ENCODE measurements at places on chromosomes 6 and 20.

DNA sequence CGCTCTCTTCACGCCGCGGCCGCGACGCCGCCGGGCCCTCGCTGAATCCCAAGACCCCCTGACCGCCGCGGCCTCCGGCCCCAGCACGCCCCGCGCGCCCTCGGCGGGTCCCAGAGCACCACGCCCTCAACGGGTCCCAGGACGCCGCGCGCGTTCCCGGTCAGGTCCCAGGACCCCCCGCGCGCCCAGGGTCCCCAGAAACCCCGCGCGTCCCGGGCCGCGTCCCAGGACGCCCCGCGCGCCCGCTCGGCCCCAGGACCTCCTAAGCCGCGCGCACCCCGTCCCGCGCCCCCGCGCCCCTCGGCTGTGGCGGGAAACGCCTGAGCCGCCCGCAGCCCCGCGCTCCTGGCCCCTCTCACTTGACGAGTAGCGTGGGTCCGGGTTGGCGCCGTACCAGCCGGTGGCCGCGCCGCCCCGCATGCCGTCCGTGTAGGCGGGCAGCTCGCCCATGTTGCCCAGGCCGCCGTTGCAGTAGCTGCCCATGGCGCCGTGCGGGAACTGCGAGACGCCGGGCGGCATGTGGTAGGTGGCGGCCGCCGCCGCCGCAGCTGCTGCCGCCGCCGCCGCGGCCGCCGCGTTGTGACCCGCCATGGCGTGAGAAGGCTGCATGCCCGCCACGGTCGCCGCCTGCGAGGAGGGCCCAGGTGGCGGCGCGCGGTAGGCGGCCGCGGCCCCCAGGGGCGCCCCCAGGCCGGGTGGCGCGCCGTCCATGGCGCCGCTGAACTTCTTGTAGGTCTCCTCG is 556 bp downstream of the NKX2-4 start:
- no peak for DNase-seq

- no peak for DNase-seq
Measured at GRCh38 chr6:72841195-72841594, 219.3 kb downstream of the KCNQ5 start.

- no peak for DNase-seq
Measured at GRCh38 chr6:13233106-13233505, 95.2 kb downstream of the TBC1D7 start.

- no peak for DNase-seq
Measured at GRCh38 chr20:33864324-33864963, 53.3 kb downstream of the CHMP4B start.

DNA sequence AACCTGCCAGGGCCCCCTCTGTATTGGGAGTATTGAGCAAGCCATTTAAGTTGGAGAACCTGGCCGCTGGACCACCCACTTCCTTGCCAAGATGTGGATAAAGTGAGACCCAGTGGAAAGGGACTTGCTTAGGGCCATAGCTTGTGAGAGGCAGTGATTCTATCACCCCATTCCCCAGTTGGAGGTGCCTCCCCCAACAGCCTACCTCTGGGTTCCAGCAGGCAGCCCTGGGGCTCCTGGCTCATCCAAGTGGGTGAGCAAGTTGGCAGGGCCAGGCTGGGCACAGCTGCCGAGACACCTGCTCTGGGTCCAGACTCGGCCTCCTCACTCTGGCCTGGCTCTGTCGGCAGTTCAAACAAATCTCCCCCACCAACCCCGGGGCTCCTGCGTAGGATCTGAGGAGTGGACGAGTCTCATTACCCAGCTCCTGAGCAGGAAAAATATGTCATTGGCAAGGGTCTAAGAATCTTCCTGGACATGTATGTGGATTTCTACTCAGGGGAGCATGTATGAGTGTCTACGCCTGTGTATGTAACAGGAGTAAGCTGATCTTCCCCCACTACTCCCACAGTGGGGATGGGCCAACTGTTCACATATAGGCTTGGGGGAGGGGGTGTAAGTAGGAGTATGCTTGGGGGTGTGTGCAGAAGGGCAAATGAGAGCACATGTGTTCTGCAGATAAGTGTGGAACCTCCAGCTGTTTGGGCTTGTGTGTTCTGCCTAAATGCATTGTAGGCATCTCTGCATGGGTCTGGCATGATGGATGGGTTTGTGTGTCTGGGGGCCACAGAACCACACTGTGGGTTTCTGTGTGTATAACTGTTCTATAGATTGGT is 1.9 kb downstream of the ID1 start:
- no peak for DNase-seq

DNA sequence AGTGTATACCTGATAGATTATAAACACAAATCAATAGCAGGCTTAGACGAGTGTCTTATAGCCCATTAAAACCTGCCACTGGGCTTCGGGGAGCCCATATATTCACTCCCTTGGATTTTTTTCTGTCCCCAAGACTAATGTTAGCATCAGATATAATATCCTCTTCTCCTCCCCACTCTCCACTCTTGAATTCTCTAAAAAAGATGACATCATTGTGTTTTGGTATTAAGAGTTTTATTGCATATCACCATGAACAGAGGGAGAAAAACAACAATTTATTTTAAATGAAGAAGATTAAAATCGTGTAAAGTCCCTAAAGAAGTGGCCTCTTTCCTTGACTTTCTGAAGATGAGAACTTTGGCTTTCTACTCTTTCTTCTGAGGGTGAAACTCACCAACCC is 84.4 kb downstream of the MLIP start:
- DNase-seq, result no peak

DNA sequence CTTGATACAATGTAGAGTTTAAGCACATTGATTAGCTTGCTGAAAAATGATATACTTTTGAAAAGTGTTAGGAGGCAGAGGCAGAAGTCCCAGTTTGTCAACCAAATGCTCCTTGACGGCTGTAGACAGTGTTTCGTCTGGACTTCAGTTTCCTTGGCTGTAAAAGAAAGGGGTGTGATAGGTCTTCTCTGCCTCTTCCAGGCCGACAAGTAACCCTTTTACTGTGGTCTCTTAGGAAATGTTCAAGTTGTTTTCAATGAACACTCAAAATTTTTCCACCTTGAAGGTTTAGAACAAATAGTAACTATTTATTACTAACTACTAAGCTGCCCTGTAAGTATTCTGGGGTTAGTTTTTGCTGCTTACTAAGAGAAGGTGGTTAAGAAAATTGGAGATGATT is 122.4 kb downstream of the IRF4 start:
- DNase-seq, result no peak

DNA sequence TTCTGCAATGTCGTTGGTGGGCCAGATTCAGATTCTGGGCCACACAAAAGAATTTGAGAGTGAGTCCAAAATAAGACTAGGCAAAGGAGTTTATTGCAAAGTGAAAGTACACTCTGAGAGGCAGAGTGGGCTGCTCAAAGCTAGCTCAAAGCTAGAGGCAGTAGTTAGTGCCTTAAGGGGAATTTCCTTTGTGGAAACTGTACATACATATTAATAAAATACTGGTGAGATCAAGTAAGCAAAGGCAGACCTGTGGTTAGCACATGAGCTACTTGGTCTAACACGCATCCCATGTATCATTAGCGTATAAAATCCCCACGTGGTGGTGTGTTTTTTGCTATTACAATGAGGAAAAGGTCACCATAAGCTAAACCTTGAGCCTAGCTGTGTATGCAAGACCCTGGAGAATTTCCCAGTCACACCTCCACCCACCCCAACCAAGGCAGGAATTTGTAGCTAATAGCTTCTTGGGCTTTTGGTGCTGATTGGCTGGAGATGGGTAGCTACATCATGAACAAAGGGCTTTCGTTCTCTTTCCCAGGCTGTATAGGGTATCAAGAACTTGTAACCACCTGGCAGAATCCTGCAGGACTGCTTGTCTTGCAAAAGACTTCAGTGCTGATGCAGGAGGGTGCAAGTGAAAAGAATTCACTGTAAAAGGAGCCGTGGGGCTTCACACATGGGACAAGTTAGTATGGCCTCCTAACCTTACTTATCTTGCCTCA is 14.7 kb upstream of the TRIM26 start:
- peak; percentile 40 for DNase-seq

DNA sequence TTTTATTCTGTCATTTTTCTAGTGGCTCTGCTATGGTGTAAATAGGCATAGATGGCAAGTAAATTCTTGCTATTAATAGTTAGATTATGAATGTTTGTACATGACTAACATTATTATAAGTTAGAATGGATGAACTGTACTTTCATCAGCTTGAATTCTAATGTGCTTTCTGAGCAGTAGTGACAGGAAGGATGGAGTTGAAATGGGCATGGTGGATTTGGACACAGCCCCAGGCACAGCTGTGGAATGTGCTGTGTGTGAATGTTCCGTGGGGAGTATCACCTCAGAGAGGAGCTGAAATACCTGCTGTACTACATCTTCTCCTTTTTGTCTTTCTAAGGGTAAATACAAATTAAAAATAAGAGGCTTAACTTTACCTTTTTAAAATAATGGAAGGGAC is 66.8 kb downstream of the FBXO5 start:
- no peak for DNase-seq

DNA sequence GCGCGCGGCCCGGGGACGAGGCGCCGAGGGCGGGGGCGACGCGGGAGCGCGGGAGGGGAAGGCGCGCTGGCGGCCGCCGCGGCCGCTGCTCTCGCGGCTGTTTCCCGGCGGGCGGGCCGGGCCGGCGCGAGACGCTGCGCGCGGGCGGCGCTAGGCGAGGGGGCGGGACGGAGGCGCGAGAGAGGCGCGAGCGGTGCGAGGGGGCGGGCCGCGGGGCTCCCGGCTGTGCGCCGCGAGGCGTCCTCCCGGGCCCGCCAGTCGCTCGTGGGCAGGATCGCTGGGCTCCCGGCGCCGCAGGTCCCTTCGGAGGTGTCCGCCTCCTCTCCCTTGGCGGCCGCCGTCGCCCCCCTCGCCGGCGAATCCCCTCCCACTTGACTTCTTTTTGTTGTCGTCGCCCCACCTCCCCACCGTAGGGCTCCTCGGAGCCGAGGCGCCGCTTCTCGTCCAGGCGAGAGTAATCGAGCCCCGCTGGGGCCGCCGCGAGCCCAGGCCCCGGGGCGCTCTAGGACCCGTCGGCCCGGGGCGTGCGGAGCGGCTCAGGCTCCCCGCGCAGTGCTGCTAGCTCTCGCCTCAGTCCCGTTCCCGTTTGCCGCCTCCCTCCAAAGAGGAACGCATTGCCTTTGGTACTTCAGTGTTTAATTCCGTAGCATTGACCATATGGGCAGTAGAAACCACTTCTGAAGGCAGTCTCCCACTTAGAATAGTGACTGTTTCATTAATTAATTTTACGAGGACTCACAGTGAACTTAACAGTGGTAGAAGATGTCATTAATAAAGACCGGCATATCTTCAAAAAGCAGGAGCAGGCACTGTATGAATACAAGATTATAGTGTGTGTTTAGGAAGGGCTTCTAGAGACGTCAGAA is at the start of gene RANBP9:
Gene RANBP9, minus strand, starts transcription at position 103 of the 866 bp plus-strand sequence. CDS start 330 bp downstream, outside the sequence.
- peak; percentile 85 for DNase-seq

DNA sequence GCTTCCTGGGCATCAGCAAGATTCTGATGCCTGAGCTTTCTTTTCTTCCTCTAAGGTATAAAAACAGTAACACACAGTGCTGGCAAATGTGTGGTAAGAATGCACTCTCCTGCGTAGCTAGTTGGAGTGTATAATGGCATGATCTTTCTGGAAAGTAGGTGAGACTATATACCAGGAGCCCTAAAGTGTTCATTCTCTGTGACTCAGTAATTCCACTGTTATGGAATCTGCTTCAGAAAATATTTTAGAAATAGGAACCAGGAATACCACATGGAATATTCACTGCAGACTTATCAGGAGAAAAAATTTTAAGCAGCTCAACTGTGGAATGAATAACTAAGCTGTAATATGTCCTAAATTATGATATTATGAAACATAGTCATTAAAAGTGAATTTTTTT is 16.9 kb upstream of the CSE1L start:
- no peak for DNase-seq

- DNase-seq, result no peak
Measured at GRCh38 chr6:140897804-140898573, 1234.7 kb upstream of the GJE1 start.

DNA sequence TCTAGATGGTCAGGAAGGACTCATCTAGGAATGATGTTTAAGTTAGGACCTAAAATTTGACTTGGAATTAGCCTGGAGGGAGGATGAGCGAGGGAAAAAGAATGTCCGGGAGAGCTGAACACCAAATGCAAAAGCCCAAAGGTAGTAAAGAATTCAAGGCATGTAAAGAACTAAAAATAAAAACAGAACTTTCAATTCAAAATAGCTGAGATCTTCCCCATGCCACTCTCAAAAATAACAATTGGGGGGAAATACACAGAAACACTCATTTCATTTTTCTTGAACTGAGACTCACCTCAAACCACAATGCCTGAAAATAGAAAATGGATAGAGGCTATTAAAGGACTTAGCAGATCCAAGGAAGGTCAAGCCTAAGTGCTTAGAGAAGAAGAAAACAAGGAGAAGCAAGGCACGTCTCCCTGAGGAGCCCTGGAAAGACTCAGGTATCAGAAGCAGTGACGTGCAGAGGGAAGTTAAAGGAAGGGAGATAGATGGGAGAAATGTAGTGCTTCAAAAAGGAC is 10.4 kb downstream of the PXT1 start:
- no peak for DNase-seq

DNA sequence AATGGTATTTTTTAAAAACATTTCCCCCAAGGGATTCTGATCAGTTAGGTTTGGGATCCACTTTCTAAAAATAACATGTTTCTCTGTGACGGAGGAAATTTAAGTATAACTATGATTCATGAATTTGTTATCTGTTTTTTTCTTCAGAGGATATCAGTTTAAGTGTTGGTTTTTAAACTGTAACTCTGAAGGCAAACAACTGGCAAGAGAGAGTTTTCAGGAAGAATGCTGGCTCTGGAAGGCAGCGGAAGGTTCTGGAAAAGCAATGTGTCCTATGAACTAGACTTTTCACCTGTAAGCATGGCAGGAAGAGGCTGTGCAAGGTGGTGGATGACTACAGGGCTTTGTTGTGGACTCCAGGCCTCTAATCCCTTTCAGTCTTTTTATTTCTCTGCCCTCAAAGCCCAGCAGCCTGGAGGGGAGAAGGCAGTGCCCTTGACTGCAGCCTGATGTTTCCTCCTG is 153.1 kb downstream of the GMPR start:
- DNase-seq, result no peak

GRCh38 chr20:21053002-21053762 is 53.0 kb downstream of the LINC00237 start:
- DNase-seq, result no peak

- DNase-seq, result no peak
Measured at GRCh38 chr6:165183071-165183470, 126.3 kb downstream of the C6orf118 start.

- no peak for DNase-seq
Measured at GRCh38 chr6:147564556-147564955, 56.1 kb downstream of the SAMD5 start.
